CD4-positive, alpha-beta T cell treated with Interleukin-15 for 1 hour (primary cell): ENCODE measurements at places on chromosomes 11 and 22.

DNA sequence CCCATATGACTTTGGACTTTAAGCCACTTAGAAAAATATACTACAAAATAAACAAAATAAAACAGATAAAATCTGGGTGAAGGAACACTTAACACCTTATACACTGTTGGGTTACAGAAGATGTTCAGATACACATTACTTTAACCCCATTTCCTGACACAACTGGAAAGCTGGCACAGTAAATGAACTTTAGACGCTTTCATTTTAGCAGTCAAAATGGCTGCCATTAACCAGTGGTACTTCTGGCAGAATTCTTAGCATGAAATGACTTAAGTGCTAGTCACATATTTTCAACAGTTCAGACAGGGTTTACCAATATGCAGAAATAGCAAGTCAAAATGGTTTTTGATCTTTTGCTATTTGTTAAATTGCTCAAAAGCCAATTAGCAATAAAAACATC lies 37.9 kb downstream of the PIK3C2A start:
- no peak for DNase-seq

DNA sequence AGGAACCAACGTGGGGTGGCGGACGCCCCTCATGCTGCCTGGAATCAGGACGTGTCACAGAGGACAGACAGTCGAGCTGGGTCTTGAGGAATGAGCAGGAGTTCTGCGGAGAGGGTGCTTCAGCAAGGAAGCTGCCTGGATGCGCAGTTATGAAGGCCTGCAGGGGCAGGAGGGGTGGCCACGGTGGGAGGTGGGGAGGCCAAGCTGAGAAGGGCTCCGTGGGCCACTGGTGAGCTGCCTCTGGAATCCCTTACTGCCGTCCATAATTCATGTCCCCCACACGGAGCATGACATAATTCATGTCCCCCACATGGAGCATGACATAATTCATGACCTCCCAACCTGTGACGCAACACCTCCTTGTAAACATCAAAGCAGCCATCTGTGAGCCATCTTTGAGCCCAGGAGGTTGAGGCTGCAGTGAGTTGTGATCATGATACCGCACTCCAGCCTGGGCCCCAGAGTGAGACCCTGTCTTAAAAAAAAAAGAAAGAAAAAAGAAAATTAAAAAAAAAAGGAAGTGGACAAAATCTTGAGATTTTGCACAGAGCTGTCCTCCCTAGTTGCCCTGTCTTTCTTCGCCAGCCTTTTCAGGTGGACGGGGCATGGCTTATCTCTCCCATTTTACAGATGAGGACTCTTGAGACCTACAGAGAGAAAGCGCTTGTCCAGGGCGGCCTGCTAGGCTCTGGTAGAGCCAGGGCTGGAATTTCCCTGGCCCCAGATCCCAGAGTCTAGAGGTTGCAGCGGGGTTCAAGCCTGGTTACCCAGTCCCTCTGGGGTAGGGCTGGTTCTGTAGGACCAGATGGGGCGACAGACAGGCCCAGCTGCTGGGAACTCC lies 24.3 kb upstream of the PICK1 start:
- DNase-seq = no peak

- peak; percentile 63 for DNase-seq
Observed at GRCh38 chr11:128522943-128523518, 64.3 kb downstream of the ETS1 start.

GRCh38 chr11:59765068-59765735 lies 10.0 kb downstream of the STX3 start:
- no peak for DNase-seq

DNA sequence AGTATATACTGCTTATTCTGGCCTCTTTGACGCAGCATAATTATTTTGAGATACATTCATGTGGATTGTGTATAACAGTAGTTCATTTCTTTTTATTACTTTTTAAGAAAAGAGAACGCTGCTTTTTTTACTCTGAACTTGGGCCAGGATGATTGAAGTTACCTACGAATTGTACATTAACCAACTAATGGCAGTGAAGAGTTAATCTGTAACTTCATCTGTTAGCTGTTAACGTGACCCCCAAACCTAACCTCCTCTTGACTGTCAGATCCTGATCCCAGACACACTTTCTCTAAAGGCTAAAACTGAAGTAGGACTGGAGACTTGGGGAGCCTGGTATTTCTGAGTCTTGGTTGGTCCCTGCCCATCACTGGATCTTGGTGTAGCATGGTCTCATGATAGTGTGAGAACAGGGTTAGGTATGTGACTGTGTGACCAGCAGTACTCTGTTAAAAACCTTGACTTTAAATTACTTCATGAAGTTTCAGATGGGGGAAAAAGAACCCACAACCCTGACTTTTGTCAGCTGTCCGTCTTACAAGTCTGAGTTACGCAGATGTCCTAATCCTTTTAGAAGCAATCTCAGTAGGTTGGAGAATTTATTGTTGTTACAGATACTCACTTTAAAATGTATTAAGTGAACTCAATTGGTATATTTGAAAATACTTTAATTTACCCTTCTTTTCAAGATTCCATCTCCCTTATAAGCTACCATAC lies 39.4 kb downstream of the C22orf31 start:
- DNase-seq = no peak

DNA sequence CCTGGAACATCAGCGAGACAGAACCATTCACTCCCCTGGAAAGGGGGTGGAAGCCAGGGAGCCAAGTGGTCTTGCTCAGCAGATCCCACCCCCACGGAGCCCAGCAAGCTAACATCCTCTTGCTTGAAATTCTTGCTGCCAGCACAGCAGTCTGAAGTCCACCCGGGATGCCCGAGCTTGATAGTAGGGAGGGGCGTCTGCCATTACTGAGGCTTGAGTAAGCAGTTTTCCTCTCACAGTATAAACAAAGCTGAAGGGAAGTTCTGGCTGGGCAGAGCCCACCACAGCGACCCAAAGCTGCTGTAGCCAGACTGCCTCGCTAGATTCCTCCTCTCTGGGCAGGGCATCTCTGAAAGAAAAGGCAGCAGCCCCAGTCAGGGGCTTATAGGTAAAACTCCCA lies 764.8 kb upstream of the LUZP2 start:
- no peak for DNase-seq

DNA sequence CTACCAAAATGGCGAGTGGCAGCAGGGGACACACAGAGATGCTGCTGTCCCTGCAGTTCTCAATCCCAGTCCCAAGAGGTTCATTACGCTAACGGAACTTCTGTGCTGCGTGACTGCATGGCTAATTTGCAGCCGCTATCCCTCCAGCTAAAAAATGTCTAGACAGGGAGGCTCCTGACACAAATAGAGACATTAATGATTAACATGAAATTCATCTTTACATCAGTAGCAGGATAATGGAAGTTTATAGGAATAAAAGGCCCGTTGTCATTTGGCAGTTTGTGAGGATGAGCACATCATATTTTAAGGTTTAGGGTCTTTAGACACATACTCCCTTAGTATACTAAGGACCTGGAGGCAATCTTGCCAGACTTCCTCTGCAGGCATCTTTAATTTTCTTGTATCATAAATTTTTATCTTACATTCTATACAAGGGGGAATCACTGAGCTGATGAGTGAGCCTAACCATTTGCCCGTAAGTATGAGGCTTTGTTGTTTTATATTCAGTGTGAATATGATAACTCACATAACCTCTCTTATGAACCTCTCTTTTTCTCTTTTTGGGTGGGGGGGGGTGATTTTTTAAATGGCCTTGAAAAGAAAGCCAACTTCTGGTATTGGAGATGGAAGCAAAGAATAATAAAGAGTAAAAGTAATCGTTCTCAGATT lies 99.8 kb upstream of the OR9G4 start:
- DNase-seq = no peak

DNA sequence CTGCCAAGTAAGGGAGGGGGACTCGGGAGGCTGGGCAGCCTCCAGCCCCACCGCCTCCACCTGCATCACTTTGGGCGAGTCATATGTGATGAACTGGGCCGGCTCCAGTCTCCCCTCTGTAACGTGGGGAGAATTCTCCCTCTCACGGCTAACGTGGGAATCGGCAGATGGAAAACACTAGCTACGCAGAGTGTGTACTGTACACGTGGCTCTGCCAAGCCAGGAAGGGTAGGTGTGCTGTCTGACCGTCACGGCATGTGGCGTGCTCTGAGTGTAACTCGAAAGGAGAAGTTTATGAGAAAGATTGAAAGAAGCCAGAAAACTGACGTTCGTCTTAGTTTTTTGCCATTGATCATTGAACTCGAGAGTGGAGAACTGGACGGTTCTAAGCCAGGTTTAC lies 13.7 kb downstream of the TRMU start:
- DNase-seq = no peak

GRCh38 chr11:71241721-71242259 lies 10.6 kb downstream of the SHANK2 start:
- no peak for DNase-seq

DNA sequence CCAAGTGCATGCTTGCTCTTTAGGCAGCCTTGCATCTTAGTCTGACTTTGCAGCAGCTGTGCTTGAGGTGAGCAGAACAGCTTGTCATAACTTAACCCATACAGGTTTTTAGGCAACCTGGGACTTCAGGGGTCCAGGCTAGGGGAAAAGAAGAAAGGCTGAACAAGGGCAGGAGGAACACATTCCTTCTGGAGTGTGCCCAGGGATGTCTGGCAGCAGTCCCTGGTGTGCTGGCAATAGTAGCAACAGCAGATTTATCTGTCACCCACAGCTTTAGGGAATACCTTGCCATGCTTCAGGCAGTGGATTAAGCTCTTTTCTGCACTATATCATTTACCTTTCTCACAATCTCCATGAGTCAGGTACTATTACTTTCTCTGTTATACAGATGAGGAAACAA lies 513.0 kb downstream of the RAB38 start:
- no peak for DNase-seq

- DNase-seq = no peak
Observed at GRCh38 chr11:4482445-4482844, at the start of gene OR52K1. TSS of gene OR52K1 (plus strand) at chr11:4482646. CDS start at chr11:4488901, 6,255 bp downstream.

DNA sequence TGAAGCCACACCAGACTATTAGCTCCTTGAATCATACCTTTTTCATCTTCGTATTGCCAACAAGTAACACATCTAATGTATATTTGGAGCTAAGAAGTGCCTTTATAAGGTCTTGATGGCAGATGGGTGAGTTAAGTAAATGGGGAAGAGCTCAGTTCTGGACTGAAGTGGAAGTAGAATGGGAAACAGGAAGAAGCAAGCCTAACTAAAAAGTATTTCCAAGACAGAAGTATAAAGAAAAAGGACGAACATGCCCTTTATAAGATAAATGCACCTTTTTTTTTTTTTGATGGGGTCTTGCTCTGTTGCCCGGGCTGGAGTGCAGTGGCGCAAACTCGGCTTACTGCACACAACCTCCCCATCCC lies 14.5 kb downstream of the CRTAM start:
- no peak for DNase-seq

DNA sequence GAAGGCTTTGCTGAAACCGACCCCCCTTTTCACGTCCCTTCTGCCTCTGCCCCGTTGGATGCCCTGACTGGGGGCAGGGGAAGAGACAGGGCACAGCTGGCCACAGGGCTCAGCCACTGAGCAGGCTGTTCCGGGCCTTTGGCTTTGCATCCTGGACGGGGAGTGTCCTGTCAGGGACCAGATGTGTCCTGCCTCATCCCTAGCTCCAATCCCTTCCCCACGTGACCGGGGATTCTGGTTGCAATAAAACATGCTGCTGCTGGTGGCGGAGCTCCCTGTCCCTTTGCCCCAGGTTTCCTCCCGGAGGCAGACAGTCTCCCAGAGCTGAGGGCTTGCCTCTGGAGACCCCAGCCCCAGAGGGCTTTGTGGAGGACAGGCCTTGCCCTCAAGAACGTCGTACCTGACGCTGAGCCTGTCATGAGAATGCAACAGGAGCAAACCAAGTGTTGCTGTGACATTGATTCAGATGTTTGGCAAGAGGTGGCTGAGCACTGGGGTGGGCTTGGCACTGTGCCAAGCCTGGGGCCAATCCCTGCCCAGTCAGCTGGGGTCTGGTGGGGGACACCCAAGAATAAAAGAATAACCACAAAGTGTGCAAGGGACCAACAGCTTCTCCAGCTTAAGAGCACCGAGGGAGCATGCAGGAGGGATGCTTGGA lies 7.3 kb downstream of the CDC42EP2 start:
- DNase-seq = no peak

DNA sequence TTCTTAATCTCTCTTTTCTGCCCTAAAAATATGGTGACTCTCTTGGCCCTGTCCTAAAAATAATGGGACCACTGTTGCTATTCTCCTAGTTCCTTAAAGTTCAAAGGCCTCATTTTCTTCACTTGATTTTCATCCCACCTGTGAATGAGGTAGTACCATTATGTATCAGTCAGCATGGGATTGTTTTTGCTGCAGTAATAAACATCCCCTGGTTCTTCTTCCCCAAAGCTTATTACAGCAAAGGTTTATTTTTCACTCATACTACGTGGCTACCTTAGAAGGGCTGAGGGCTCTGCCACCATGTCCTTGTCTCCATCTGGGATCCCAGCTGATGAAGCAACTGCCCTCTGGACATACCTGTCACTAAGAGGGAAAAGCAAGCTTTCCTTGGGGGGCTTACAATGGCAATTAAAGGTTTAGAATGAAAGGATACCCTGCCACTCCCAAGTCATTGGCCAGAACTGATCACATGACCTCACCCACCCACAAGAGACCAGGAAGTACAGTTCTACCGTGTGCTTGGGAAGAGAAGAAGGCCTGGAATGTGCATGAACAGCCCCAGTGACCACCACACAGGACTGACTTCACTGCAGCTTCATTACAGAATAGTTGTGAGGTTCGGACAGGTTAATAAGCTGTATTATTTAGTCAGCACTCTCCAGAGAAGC lies 7.8 kb downstream of the TTC38 start:
- DNase-seq = no peak

- no peak for DNase-seq
Observed at GRCh38 chr11:126583101-126583500, 227.6 kb downstream of the ST3GAL4 start.

- no peak for DNase-seq
Observed at GRCh38 chr11:70173018-70173417, 30.1 kb upstream of the FADD start.

DNA sequence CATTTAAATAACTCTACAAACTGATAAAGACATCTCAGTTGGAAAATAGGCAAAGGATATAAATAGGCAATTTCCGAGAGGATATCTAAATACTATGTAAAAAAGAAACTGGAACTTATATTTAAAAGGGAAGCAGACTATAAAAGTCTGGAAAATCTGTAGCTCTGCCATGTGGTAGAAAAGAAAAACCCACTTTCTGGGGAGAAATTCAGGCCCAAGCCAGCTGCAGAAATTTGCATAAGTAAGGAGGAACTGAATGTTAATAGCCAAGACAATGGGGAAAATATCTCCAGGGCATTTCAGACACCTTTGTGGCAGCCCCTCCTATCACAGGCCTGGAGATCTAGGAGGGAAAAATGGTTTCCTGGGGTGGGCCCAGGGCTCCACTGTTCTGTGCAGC lies 97.8 kb upstream of the ZBED5 start:
- DNase-seq = no peak

- DNase-seq = no peak
Observed at GRCh38 chr11:100892886-100893285, 205.8 kb downstream of the ARHGAP42 start.

- DNase-seq = no peak
Observed at GRCh38 chr11:3901249-3902025, 46.0 kb downstream of the STIM1 start.
